ENCODE measurements at places on chromosomes 11 and 22. TPM values are rescaled to one million over a fixed set of nuclear protein-coding genes. Genes with fewer than 3 reads are reported as not detected.
A peak's percentile ranks its signal among the peaks of the same experiment; 100 is the strongest.

- H3K4me1 ChIP-seq = no peaks in the 10 kb centered on the region
- no peak overlapping the region for H3K27ac ChIP-seq
- H3K4me3 ChIP-seq = no peak overlapping the region
- no peak for DNase-seq
These were observed 39.1 kb downstream of the TMEM123 start for GRCh38 chr11:102413497-102413896.

- H3K27me3 ChIP-seq = no peaks in the 10 kb centered on the region
- DNase-seq = no peak
- no peaks in the 10 kb centered on the region for H3K36me3 ChIP-seq
- no peak overlapping the region for H3K27ac ChIP-seq
- no peaks in the 10 kb centered on the region for H3K4me1 ChIP-seq
These were observed 7.0 kb upstream of the POLA2 start for GRCh38 chr11:65254724-65255123.

The EFCAB6 gene
- 1.5 TPM for total RNA-seq

The CEP126 gene
- total RNA-seq = 2.7 TPM

DNA sequence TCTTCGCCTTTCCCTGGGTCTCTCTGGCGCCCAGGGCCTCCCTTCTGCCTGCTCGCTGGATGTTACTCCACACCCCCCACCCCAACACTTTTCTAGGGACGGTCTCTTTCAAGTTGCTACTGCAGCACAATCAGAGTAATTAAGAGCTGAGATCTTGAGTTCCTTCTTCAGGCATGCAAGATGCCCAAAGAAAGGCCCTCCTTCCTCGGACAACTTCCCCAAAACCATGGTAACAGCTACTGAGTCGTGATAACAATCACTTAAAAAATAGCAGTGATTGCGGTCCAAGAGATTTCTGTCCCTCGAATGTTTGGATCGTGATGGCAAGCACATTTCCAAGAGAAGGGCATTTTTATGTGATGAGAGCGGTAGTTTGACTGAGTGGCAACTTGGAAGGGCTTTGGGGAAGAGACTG, 638 bp upstream of the TENM4 start:
- DNase-seq = no peak
- H3K27me3 ChIP-seq = peaks cover 26% of the 10 kb centered on the region
- H3K36me3 ChIP-seq = no peaks in the 10 kb centered on the region
- H3K4me3 ChIP-seq = peak overlapping the region; percentile 51
- no peaks in the 10 kb centered on the region for H3K4me1 ChIP-seq
- H3K27ac ChIP-seq = no peak overlapping the region

The KMT5B gene
- total RNA-seq = 20.5 TPM

The SCGB1A1 gene
- not detected for total RNA-seq

DNA sequence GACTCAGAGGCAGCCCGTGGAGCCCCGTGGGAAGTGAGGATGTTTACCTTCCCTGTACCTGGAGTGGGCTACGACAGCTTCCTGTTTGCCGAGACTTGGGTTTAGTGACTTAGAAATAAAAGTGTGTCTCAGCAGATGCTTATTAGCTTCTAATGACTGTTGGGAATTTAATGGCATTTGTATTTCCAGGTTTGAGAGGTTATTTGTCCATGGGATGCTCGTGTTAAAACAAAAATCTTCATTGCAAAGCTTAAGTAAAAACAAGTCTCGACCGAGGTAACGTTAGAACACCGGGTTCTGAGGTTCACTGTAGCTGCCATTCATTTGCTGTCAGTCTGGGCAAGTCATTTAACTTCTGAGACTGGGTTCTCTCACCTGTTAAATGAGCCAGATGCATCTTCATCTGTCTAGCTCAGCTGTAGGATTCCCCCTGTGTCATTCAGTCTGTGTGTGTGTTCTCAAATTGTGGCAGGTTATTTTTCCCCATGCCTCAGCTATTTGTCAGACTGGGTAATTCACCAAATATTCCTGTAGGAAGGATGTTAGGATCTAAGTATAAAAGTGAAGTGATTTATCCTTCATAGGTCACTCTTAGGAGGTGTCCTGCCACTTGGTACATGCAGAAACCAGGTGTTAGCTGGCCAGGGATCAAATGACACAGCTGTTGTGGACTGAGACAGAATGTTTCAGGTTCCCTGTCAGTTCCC, 791 bp downstream of the EI24 start:
- peaks cover 17% of the 10 kb centered on the region for H3K4me1 ChIP-seq
- peaks cover 27% of the 10 kb centered on the region for H3K36me3 ChIP-seq
- DNase-seq = no peak
- H3K27me3 ChIP-seq = no peaks in the 10 kb centered on the region
- peak overlapping the region; percentile 91 for H3K4me3 ChIP-seq

DNA sequence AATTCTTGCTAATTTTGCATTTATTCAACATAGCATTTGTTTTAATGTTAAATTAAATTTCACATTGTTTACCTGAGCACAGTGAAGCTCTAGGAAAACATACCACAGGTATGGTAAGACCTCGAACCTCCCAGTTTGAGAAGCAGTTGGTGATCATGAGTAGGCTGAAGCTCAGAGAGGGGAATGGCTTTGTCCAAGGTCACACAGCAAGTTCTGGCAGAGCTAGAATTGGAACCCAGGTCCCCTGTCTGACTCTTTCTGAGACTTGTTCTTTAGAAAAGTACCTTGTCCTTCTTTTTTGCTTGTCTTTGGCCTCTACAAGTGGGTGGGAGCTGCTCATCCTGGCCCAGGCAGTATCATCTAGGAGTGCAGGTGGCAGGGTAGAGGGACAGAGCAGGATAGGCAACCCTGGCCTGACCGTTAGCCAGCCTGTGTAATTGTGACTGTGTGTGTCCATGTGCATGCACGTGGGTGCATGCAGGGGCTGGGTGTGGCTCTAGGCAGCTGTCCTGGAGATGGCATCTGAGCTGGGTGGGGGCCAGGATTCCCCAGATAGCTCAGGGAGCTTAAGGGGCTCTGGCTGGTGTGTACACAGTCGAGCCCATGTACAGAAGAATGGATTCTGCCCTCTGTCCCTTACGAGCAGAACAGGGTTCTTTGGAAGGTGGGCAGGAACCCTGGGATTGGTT, 21.6 kb downstream of the PHLDB1 start:
- H3K36me3 ChIP-seq = peaks cover 87% of the 10 kb centered on the region
- no peaks in the 10 kb centered on the region for H3K4me1 ChIP-seq
- H3K4me3 ChIP-seq = no peak overlapping the region
- no peaks in the 10 kb centered on the region for H3K27me3 ChIP-seq
- DNase-seq = no peak

GRCh38 chr11:123125169-123125568, 63.2 kb upstream of the HSPA8 start:
- H3K27me3 ChIP-seq = no peaks in the 10 kb centered on the region
- no peaks in the 10 kb centered on the region for H3K4me1 ChIP-seq
- no peak overlapping the region for H3K27ac ChIP-seq

The HOATZ gene
- not detected for total RNA-seq

The ANGPTL5 gene
- 1.4 TPM for total RNA-seq

DNA sequence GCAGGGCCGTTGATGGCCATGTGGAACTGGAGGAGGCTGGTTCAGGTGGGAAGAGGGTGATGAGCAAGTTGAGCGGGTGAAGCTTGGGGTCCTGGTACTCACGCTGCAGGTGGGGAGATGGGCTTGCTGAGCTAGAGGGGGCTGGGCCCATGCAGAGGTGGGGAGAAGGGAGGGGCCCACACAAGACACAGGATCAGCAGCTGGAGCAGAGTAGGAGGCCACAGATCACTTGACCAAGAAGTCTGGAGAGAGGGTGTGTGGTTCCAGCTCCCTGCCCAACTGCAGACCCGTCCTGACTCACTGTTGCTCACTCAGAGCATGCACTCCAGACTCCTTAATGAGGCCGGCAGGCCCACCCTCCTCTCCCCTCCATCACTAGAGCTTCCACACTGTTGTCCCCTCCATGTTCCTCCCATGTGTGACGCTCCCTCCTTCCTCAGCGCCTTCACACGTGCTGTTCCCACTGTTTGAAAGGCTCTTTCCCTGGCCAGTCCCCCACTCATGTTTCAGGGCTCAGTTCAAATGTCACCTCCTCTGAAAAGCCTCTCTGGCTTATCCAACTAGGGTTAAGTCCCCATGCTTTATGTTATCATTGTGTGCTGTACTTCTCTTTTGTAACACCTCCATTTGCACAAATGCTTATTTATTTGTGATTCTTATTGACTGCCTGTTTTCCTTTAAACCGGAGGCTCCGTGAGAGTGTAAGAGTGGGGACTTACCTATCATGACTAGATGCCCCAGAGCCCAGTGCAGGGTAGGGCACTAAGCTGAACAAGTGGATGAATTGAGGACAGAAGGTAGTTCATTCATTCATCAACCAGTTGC, 2.3 kb downstream of the CCDC86 start:
- no peak overlapping the region for H3K4me3 ChIP-seq
- no peaks in the 10 kb centered on the region for H3K4me1 ChIP-seq
- H3K36me3 ChIP-seq = peaks cover 16% of the 10 kb centered on the region
- no peak overlapping the region for H3K27ac ChIP-seq
- H3K27me3 ChIP-seq = no peaks in the 10 kb centered on the region

GRCh38 chr11:111541254-111542061, 938 bp downstream of the LAYN start:
- DNase-seq = no peak
- H3K27ac ChIP-seq = peak overlapping the region; percentile 64
- peak overlapping the region; percentile 60 for H3K4me3 ChIP-seq
- H3K27me3 ChIP-seq = no peaks in the 10 kb centered on the region

- no peak overlapping the region for H3K27ac ChIP-seq
- no peaks in the 10 kb centered on the region for H3K36me3 ChIP-seq
- no peaks in the 10 kb centered on the region for H3K27me3 ChIP-seq
These were observed 80.3 kb upstream of the SLC22A12 start for GRCh38 chr11:64510759-64511158.

The ELF5 gene
- not detected for total RNA-seq

- no peaks in the 10 kb centered on the region for H3K27me3 ChIP-seq
- no peak overlapping the region for H3K27ac ChIP-seq
- no peaks in the 10 kb centered on the region for H3K4me1 ChIP-seq
- H3K4me3 ChIP-seq = no peak overlapping the region
- H3K36me3 ChIP-seq = no peaks in the 10 kb centered on the region
These were observed 123.4 kb downstream of the DSCAML1 start for GRCh38 chr11:117673602-117674001.

The POU2AF1 gene
- total RNA-seq = 1.6 TPM

GRCh38 chr11:130192845-130193267, 33.3 kb downstream of the ST14 start:
- H3K4me1 ChIP-seq = no peaks in the 10 kb centered on the region
- H3K4me3 ChIP-seq = no peak overlapping the region
- no peak overlapping the region for H3K27ac ChIP-seq
- no peak for DNase-seq

DNA sequence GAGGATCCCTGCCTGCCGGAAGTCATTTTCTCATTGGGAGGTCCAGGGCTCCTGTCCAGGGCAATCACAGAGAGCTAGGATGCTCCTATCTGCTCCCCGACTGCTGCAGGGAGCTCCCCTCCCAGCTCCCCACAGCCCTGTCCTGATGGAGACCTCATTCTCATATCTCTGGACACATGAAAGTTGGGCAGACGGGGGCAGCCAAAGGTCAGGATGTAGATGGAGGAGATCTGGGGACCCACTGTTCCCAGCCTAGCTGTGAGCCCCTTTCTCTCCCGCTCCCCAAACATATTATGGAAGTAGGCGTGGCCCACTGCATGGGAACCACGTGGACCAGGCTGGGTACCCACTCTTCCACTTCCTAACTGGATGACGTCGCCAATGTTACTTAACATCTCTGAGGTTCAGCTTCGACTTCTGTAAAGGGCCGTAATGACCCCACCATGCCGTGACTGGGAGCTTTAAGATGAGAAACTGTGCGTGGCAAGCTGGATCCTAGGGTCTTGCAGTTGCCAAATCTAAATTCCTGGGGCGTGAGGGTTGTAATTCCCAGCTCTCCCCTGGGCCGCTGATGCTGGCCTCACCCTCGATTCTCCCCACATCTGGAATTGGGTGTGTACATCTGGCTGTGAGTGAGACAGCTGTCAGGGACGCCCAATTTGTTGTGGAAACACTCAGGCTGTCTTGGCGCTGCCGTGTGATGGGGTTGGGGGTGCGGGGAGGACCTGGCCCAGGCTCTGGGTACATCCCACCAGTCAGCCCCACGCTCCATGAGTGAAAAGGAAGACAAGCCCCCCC, 1.8 kb downstream of the CDC42EP2 start:
- peak overlapping the region; percentile 93 for H3K27ac ChIP-seq
- peak overlapping the region; percentile 96 for H3K4me3 ChIP-seq
- no peaks in the 10 kb centered on the region for H3K4me1 ChIP-seq
- H3K27me3 ChIP-seq = no peaks in the 10 kb centered on the region
- peak; percentile 87 for DNase-seq

GRCh38 chr22:21725956-21726649, 9.5 kb downstream of the YPEL1 start:
- no peak overlapping the region for H3K27ac ChIP-seq
- no peaks in the 10 kb centered on the region for H3K4me1 ChIP-seq
- DNase-seq = no peak
- no peaks in the 10 kb centered on the region for H3K27me3 ChIP-seq
- no peak overlapping the region for H3K4me3 ChIP-seq

- H3K27me3 ChIP-seq = no peaks in the 10 kb centered on the region
- no peak for DNase-seq
- no peak overlapping the region for H3K27ac ChIP-seq
- peaks cover 14% of the 10 kb centered on the region for H3K4me1 ChIP-seq
These were observed 1282.0 kb upstream of the CNTN5 start for GRCh38 chr11:97738751-97739150.

The FOXR1 gene
- not detected for total RNA-seq

GRCh38 chr11:13294771-13295579, 17.4 kb downstream of the BMAL1 start:
- no peaks in the 10 kb centered on the region for H3K36me3 ChIP-seq

The KCNQ1OT1 gene
- 0.37 TPM for total RNA-seq

GRCh38 chr11:131295986-131296385, 74.4 kb upstream of the NTM start:
- H3K4me1 ChIP-seq = no peaks in the 10 kb centered on the region
- H3K36me3 ChIP-seq = no peaks in the 10 kb centered on the region
- H3K27ac ChIP-seq = no peak overlapping the region
- no peaks in the 10 kb centered on the region for H3K27me3 ChIP-seq

DNA sequence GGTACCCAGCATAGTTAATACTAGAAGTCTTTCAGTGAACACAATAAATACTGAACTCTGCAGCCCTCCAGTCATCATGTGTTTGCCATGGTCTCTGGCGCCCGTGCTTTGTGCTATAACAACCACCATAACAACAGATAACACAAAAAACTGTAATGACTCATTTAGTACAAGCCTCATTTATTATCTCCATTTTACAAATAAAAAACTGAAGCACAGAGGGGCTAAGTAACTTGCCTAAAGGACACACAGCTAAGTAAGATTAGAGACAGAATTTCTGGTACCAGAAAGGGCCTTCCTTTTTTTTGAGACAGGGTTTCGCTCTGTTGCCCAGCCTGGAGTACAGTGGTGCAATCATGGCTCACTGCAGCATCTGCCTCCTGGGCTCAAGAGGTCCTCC, 19.5 kb downstream of the RBFOX2 start:
- H3K27ac ChIP-seq = no peak overlapping the region
- no peaks in the 10 kb centered on the region for H3K27me3 ChIP-seq
- DNase-seq = no peak
- no peak overlapping the region for H3K4me3 ChIP-seq

- no peaks in the 10 kb centered on the region for H3K4me1 ChIP-seq
- no peaks in the 10 kb centered on the region for H3K27me3 ChIP-seq
- no peak for DNase-seq
These were observed 1321.7 kb downstream of the TBC1D22A start for GRCh38 chr22:48084041-48084728.
